ENCODE measurements at places on chromosomes 1 and 21.
A peak's percentile ranks its signal among the peaks of the same experiment; 100 is the strongest.

GRCh38 chr1:29245876-29246275 is 9.6 kb downstream of the PTPRU start:
- peak; percentile 45 for DNase-seq

- peak; percentile 38 for DNase-seq
These were observed 107.4 kb upstream of the COA6 start for GRCh38 chr1:234265861-234266260.

GRCh38 chr21:16563795-16564194 is 834.0 kb downstream of the USP25 start:
- no peak for DNase-seq

DNA sequence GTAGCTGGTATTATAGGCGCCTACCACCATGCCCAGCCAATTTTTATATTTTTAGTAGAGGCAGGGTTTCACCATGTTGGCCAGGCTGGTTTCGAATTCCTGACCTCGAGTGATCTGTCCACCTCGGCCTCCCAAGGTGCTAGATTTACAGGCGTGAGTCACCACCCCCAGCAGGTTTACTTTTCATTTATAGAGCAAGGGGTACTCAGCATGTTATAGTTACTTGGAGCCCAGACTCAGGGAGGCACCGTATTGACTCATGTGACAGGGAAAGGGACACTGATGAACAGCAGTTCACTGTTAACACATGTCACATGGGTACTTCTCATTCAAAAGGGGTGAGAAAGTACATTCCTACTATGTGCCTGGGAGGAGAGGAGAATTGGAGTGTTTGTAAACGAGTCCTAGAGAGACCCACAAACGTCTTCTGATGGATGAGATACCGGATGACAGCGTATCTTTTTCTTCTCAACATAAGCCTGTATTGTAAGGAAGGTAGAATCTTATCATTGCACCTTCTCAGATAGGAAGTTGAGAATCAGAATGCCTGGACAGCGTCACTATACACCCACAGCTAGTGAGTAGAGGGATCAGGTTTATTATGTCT is 510.0 kb downstream of the USP25 start:
- no peak for DNase-seq

DNA sequence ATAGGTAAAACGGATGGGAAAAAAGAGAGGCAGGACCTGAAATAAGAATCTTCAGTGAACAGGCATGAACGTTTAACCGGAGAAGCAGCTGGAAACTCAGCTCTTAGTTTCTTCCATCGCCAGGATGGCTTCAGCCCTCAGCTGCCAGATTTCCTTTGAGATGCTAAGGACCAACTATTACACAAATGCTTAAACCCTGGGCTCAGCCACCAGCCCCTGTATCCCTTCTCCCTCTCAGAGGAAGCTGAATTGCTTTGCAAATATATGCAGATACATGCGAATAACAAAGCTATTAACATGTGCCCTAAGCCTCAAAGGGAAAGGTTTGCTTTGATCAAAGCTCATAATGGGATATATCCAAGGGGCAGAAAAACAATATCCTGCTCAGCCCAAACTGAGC is 515.1 kb downstream of the OMA1 start:
- DNase-seq, result no peak

All from DMS153 (cell line).